ENCODE measurements at places on chromosomes 2 and 18. TPM values are rescaled to one million over a fixed set of nuclear protein-coding genes. Genes with fewer than 3 reads are reported as not detected.

The SERPINB4 gene
- total RNA-seq, result not detected

The CYP26B1 gene
- total RNA-seq, result 0.31 TPM

The MC4R gene
- total RNA-seq, result not detected

The C1QL2 gene
- total RNA-seq, result not detected

The GNAL gene
- 4.4 TPM for total RNA-seq

The FASTKD2 gene
- total RNA-seq, result 40.2 TPM

The VWA3B gene
- not detected for total RNA-seq

Data from foreskin keratinocyte (primary cell).